ENCODE measurements at places on chromosomes 2 and 18.
A peak's percentile ranks its signal among the peaks of the same experiment; 100 is the strongest.

GRCh38 chr18:24659827-24660720, 199.6 kb downstream of the HRH4 start:
- peak; percentile 29 for DNase-seq

GRCh38 chr2:71275939-71276310, 49.0 kb upstream of the PAIP2B start:
- DNase-seq = no peak

DNA sequence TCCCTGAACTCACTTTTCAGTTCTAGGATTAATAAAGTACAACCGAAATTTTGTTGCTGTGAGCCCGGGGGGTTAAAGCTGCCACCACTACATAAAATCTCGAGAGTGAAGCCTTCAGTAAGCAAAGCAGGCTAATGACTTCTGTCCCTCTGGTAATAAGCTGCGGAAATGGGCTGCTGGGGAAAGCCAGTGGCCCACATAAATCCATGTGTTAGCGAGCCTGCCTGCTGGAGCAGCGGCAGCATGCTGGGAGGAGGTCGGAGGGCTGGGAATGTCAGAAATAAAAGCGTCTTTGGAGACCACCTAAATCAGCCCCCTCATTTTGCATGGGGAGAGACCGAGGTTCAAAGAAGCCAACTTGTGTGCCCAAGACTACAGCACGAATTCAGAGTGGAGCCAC, 371.7 kb downstream of the TNS1 start:
- DNase-seq = no peak

- no peak for DNase-seq
Observed at GRCh38 chr18:49656073-49656692, 94.3 kb downstream of the LIPG start.

DNA sequence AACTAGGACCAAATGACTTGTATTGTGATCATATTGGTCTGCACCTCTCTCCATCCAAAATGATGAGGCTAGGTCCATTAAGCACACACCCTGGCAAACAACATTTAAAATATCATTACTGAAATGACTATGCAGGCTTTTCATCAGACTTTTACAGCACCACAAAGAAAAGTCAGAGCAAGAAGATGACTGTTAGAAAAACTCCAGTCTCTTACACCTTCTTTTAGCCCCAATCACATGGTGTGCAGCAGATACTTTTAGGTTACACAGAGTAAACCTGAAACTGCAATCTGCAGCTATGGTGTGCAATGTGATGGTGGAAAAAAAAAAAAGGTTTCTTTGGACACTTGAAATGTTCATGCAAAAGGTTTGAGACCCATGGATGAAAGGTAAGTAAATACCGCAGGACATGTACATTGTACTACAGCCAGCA, 5.4 kb upstream of the POLI start:
- DNase-seq = peak; percentile 44

DNA sequence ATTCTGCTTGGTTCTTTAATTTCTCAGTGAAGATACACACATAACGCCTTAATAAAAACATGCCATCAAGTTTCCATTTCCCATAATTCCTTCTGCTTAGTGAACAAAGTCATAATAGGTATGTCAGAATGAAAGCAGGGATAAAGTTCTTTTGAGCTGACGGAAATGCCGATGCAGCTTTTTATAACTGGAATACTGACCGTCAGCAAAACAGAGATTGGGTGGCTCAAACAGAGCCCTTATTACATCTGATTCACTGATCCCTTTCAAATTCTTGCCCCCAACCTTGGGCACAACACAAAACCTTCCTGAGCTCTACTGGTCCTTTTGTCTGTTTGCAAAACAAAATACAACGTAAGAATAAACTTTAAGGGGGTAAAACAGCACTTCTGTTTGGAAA, 140.4 kb downstream of the CDH2 start:
- DNase-seq = no peak

DNA sequence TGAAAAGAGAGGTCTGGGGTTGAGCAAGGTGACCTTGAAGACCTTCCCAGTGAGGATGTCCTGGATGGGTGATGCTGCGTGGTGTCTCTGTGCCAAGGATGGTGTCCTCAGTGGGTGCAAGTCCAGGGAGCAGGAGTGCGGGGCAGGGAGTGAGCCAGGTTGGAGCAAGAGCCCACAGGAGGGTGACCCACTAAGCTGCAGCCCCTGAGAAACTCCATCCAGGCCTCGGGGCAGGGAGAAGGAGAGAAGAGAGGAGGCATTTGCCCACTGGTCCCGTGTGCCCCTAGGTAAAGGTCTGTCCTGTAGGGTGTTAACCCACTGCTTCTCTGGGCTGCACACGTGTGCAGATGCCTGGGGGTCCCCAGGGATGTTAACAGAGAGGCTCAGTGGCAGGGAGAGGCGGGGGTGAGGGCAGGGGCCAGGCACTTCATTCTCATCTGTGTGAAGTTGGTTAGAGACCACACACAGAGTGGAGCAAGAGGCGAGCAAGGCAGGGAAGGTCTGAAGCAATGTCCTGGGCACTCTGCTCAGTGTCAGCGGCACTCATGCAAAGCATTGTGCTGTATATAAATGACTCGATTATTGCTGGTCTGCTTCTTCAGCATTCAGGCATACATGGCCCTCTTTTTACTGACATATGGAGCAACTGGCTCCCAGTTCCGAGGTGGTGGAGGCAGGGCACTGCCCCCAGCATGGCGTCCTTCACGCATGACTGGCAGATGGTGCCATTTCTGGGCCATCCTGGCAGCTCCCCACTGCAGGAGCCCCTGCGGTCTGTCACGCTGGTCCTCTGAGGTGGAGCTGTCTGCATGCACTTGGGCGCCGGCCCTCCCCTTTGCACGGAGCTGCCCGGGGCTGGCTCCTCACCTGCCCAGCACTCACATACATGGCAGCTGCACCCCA, 117.2 kb upstream of the HS6ST1 start:
- no peak for DNase-seq

DNA sequence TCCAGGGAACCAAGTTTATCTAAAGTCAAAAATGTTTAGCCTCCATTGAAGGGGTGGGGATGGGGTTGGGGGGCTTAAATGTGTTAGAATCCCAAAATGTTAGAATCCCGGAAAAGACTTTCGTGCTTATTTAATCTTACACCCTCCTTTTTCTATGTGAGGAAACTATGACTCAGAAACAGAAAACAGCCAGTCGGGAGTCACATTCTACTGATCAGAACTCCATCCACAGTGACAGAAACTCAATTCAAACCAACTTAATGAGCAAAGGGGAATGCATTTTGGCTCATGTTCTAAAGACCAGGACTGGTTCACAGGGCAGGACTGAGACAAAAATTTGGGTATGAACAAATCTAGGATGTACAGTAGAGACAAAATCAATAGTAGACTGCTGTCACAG, 31.9 kb upstream of the AFTPH start:
- no peak for DNase-seq

GRCh38 chr2:75592030-75592429, 31.3 kb upstream of the EVA1A start:
- no peak for DNase-seq

Data from stimulated activated naive CD8-positive, alpha-beta T cell treated with anti-CD3 and anti-CD28 coated beads, Interleukin-15, amount 100 ng/mL, for 72 hours (primary cell).